ENCODE measurements at places on chromosomes 16 and 17.

DNA sequence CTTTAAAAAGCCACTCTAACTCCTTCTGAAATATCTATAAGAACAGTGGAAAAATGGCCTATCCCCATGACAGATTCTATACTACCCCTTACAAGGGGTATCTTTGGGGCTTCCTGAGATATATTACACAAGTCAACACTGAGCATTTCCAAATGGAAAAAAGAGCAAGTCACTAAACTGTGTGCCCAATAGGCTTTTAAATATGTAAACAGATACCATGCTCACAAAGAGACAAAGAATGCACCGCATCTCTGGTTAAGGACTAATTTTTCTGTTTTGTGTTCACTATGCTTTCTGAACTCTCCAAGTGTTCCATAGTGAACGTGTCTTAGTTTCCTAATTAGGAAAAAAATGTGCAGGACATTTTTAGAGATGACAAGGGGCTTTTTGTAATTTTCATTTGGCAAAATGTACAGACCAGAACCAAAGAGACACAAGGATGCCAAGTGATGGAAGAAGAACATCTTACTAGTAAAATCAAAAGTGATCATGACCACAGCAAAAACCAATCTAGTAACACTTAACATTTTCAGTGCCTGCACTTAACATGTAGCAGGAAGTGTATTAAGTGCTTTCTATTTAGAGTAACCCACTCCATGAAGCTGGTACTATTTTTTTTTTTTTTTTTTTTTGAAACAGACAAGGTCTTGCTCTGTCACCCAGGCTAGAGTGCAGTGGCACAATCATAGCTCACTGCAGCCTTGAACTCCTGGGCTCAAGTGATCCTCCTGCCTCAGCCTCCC is 21.5 kb downstream of the MYH11 start:
- DNase-seq = no peak

DNA sequence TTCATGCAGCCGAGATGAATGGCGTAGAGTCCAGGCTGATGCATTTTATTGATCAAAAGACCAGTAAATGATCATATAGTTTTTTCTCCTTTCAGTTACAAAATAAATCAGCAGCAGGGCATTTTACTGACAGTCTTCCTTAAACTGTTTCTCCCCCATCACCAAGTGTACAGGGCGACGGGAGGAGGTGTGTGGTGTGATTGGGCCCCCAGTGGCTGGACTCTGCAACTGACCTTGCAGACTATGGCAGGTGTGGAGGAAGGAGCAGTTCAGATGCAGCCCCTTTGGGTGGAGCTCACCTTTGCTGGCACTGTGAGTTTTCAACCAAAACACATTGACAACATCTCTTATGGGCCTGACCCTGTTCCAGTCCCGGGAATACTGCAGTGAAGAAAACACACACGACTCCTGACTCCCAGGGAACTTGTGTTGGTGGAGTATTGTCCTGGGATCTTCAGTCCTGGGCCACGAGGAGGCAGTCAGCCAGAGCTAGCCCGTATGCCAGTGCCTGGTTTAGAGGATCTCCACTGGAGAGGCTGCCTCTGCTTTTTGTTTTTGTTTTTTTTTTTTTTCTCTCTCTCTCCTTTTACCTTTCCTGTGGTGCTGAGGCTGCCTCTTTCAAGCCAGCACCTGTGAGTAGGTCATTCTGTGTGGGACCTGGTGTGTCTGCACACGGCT is 29.8 kb downstream of the KIAA0513 start:
- DNase-seq = no peak

DNA sequence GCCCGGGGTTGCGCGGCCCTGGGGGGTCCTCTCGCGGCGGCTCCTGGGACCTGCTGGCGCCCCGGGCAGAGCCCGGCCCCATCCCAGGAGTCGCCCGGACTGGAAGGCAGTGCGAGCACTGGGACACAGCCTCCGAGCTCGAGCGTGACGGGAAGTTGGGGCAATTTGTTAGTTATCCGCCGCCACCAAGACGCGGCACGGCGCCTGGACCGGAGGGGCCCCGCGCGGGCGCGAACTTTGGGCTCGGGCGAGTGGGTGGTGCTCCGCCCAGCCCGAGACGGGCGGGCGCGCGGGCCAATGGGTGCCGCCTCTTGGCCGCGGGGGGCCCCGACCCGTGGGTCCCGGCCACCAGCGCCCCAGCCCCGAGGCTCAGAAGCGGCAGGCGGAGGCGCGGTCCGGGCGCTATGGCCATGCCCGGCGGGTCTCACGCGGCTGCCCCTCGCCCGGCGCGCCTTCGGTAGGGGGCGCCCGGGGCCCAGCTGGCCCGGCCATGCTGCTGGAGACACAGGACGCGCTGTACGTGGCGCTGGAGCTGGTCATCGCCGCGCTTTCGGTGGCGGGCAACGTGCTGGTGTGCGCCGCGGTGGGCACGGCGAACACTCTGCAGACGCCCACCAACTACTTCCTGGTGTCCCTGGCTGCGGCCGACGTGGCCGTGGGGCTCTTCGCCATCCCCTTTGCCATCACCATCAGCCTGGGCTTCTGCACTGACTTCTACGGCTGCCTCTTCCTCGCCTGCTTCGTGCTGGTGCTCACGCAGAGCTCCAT is at the start of gene ADORA2B:
ADORA2B (plus strand) TSS at position 372 of the 768 bp plus-strand sequence; CDS start at position 491, 119 bp downstream.
- DNase-seq = no peak

DNA sequence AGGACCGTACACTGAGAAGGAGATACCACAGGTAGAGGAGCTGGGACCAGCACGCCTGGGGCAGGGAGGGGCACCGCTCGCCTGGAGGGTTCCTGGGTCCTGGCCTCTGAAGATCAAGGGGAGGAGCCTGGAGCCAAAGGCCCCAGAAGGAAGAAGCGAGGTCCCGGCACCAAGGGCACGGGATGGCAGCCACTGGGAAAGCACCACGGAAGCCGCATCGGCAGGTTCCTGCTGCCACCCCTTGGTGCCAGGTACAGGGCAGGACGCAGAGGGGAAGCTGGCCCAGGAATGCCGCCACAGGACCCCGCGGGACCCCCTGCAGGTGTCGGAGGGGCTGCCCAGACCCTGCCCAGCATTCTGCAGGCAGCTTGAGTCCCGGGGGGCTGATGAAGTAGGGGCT is 42.5 kb upstream of the CBFA2T3 start:
- DNase-seq = no peak

GRCh38 chr16:66357523-66357928 is 9.0 kb upstream of the CDH5 start:
- DNase-seq = peak; percentile 35

DNA sequence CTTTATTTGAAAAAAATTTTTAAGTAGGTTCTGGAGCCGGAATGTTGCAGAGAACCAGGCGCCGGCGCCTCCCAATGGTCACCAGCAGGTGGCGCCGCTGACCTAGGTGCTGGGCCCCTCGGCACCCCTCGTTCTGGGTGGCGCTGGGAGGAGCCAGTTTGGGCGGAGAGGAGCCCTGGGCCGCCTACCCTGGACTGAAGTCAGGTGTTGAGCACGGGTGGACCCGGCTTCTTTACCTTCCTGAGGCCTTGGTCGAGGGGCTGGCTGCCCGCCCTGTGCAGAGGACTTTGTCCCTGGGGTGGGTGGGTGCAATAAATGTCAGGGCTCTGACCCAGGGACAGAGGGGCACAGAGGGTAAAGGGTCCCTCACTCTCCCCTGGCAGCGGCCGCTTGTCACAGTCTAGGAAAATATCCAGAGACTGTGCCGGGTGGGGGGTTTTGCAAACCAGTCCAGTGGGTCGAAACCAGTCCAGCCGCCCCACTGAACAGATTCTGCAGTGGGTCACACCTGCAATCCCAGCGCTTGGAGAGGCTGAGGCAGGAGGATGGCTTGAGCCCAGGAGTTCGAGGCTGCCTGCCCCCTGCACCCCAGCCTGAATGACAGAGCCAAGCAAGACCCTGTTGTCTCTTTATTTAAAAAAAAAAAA is 30.1 kb upstream of the TNFRSF13B start:
- peak; percentile 75 for DNase-seq

GRCh38 chr16:7921345-7921744 is 588.7 kb downstream of the RBFOX1 start:
- no peak for DNase-seq

DNA sequence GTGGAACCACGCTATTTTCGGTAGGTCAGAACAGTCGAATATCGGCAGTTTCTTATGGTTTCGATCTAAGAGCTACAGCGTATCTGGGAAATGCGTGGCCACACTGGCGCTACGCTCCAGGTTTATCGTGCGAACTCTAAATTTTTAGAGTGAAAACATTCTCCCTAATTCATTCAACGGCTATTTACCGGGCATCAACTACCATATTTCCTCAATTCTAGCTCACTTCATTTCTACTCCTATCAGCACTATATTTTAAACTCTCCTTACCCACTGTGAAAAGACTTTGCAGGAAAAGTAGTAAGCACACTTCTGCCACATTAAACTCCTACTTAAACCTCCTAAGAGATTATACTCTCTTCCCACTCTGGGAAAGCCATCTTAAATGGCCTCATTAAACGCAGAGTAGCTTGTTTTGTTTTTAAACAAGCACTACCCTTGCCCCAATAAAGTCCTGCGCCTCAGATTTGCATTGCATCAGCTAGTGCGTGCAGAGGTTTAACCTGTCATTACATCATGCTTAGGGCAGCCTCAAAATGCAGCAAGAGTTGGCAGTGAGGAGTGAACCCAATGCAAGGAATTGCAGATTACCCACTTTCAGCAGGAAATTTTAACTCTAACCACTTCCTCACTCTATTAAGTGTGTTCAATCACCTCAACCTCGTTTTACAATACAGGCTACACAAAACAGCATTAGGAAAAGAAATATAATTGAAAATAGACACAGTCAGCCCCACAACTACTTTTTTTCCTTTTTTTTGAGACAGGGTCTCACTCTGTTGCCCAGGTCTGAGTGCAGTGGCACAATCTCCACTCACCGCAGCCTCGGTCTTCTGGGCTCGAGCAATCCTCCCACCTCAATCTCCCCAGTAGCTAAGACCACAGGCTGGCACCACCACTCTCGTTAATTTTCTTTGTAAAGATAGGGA is 18.8 kb downstream of the SIAH1 start:
- DNase-seq = peak; percentile 57

- DNase-seq = no peak
These were observed 5.2 kb downstream of the PALB2 start for GRCh38 chr16:23635958-23636357.

GRCh38 chr17:43200127-43200526 is 11.5 kb upstream of the TMEM106A start:
- DNase-seq = no peak

GRCh38 chr16:19914877-19915276 is 30.2 kb upstream of the GPRC5B start:
- no peak for DNase-seq

- DNase-seq = no peak
These were observed 3.7 kb downstream of the DUXB start for GRCh38 chr16:75697571-75697970.

GRCh38 chr17:79941088-79942010 is 94.3 kb downstream of the TBC1D16 start:
- DNase-seq = no peak

- no peak for DNase-seq
These were observed 113.7 kb upstream of the ZKSCAN2 start for GRCh38 chr16:25371342-25371741.

GRCh38 chr17:35717475-35717874 is 14.0 kb upstream of the RASL10B start:
- DNase-seq = no peak

- no peak for DNase-seq
These were observed 8.9 kb downstream of the CFAP20 start for GRCh38 chr16:58120234-58120633.

- no peak for DNase-seq
These were observed 34.4 kb downstream of the ZCCHC14 start for GRCh38 chr16:87458424-87458915.

- peak; percentile 53 for DNase-seq
These were observed 1.8 kb upstream of the UBTF start for GRCh38 chr17:44221084-44221861.

DNA sequence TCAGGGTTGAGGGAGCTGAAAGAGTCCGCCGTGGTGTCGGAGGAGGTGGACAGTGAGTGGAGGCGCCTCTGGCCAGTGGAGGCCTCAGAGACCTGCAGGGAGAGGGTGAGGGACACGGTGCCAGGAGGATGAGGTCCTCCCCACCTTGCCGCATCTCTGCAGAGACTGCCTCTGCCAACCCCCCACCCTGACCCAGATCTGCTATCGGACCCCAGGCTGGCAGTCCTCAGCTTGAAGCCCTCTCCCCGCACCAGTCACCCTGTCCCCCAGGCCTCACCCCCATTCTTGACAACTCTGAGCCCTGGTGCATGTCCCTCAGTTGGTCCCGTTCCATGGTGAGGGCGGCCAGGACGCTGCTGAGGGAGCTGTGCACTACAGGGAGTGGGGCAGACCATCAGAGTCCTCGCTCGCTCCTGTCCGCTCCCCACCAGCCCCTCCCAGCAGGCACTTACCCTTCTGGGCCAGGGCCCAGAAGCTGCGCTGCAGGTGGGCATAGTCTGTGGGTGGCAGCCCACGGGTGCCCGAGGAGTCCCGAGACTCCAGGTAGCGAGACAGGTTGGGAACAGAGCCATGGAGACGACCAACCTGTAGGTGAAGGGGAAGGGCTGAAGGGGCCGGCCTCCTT is 5.4 kb downstream of the OSBPL7 start:
- DNase-seq = no peak

GRCh38 chr17:28228986-28229729 is 89.8 kb upstream of the TMEM97 start:
- no peak for DNase-seq

GRCh38 chr17:78450696-78451345 is 72.4 kb downstream of the PGS1 start:
- DNase-seq = no peak

DNA sequence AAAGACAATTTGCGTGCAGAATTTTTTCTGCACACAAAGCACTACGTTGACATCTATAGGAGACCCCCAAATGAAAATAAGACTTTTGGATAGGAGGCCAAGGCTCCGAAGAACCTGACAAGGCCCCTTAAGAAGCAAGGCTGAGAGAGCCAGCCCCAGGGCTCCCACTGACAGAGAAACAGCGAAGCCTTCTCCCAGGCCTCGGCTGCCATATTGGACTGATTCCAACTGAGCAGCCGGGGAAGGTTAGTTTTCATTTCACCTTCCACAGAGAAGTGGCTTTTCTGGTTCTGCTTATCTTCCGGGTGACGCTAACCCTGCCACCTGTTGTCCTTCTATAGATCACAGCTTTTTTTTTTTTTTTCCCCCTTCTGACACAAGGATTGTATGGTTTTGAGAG is 356.7 kb downstream of the SOX9 start:
- DNase-seq = no peak

- DNase-seq = peak; percentile 67
These were observed 16.8 kb upstream of the RMI2 start for GRCh38 chr16:11328172-11329070.

DNA sequence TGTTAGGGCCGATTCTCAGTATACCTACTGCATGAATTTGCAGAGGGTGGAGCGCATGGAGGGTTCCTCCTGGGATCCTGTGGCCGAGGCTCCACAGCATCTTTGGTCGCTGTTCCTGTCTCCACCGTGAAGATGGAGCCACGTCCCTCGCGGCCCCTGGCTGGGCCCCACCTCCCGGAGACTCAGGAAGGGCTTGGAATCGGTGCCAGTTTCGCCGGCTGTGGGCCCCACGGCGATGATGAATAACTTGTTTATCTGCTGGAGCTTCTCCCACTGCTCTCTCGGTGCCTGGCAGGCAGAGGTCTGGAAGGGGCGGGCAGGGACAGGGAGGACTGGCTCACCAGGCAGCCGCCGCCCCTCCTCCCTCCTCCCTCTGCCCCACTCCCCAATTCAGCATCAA is 8.1 kb downstream of the SLC5A11 start:
- no peak for DNase-seq

All from CD4-positive, alpha-beta T cell treated with Interleukin-2 at 100 ng/mL for 4 hours (primary cell).